ENCODE measurements at places on chromosomes 3 and 15.

GRCh38 chr3:14138878-14139655 is 14.2 kb downstream of the TMEM43 start:
- no peak for DNase-seq

GRCh38 chr3:171320750-171321558 is 139.3 kb downstream of the TNIK start:
- no peak for DNase-seq

GRCh38 chr3:70565861-70566260 is 253.4 kb upstream of the MDFIC2 start:
- no peak for DNase-seq

DNA sequence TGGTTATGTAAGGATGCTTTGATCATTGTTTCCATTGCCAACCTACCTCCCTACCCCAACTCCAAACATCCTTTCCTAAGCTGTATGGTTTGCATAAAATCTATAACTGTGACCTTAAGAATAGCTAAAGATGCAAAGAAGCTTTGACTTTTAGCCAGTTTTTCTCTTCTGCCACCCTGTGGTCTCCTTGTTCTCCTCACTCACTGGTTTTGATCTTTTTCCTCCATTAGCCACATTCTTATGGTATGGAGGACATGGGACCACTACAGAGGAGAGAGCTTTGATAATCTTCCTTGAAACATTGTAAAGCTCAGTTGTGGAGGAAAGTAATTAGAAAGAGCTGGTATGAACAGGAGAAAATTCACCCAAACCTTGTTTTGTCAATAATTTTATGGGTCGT is 115.9 kb downstream of the NEK11 start:
- no peak for DNase-seq
